ENCODE measurements at places on chromosomes 1 and 21.

DNA sequence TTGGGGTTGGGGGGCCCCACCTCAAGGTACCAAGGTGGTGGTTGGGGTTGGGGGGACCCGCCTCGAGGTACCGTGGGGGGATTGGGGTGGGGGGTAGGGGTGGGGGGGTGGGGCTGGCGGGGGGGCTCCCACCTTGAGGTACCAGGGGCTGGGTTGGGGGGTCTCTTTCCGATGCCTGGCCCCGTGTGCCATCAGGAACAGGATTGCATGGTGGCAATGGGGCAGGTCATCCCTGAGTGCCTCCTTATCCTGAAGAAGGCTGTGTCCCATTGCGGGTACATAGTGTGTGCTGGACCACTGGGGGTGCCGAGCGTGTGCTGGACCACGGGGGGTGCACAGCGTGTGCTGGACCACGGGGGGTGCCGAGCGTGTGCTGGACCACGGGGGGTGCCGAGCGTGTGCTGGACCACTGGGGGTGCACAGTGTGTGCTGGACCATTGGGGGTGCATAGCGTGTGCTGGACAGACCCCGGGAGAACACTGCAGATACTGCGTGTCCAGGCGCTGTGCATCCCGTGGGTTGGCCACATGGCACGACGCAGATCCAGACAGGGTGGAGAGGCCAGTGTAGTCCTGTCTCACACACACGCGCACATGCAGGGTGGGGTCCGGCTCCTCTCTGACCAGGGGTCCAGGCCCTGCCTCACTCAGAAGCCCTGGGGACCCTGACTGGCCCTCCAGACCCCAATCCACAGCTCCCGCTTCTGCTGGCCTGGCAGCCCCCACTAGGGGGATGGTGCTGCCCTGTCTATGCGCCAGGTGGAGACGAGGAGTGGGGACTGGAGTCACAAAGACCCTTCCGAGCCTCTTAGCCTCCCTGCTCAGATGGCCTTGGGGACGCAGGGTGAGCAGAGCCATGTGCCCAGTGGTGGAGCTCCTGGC lies 4.2 kb downstream of the SCNN1D start:
- DNase-seq: no peak

GRCh38 chr1:96695954-96696353 lies 25.6 kb upstream of the PTBP2 start:
- DNase-seq: no peak

DNA sequence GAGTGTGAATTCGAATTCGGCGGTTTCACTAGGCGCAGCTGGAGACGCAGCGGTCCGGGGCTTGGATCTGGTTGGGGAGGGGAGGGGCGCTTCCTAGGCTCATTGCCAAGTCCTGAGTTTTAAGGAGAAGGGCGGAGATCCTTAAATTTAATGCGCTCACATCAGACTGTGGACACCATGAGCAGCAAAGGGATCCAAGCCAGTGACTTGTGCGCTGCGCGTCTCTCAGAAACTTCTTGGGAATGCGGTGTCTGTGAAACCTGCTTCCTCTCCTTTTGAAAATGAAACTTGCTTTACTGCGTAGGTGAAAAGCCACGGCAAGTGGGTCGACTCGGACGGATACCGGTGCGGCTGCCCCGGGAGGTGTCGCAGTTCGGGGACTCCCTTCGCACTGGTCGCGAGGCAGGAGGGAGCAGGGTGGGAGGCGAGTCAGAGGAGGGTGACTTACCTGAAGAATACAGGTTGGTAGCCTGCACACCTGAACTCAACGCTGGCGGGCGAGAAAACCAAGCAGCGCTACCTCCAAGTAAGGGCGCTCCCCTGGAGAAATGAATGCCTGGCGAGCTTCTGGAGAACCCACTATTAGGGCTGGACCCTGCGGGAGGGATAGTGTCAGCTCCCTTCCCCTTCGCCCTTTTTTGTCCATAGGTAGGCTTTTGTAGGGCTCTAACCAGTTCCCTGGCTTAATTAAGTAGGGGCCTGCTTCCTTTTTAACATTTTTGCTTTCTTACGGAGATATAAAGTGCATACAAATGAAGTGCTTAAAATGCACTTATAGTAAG lies 992 bp downstream of the TENT5C start:
- DNase-seq: peak; percentile 66

DNA sequence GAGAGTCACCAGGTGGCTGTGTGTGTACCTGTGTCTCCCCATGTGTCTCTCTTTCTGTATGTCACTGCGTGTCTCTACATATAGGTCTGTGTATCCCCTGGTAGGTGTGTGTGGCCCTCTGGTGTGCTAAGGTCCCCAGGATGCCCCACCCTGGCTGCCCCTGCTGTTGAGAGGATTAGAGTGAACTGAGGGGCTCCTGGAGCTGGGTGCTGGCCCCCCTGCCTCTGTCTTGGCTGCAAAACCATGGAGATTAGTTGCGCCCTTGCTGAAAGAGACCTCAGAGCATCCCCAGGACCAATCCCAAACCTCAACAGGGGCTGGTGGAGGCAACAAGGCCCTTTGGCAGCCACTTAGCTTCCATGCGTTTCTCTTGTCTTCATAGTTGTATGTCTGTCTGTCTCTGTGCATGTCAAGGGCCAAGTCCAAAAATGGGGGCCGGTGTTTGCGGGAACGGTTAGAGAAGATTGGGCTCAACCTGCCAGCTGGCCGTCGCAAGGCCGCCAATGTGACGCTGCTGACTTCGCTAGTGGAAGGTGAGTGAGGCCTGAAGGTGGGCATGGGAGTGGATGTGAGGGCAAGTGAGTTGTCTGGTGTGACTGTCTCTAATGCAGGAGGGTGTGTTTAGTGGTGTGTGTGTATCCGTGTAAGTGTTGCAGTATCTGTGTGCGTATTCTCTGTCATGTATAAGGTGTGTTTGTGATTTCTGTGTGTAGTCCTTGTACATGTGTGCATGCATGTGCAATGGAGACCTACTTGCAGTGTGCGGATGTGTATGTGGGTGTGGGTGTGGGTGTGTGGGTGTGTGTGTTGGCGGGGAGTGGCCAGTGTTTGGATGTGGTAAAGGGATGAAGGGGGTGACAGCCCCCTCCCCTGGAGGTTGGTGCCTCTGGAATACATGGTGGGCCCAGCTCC lies 16.7 kb downstream of the TFAP2E start:
- no peak for DNase-seq

DNA sequence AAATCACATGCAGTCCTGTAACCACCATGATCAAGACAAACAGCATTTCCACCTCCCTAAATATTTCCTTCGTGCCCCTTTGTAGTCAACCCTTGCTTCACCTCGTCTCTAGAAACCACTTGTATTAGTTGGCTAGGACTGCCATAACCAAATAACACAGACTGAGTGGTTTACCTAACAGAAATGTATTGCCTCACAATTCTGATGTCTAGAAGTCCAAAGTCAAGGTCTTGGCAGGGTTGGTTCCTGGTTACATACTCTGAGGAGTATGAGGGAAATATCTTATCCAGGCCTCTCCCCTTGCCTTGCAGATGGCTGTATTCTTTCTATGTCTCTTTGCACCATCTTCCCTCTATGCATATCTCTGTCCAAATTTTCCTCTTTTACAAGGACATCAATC lies 23.3 kb upstream of the FRRS1 start:
- no peak for DNase-seq

- DNase-seq: peak; percentile 11
Observed at GRCh38 chr21:40146216-40146837, 279.1 kb downstream of the PCP4 start.

Measured in kidney tubule cell (primary cell).